ENCODE measurements at places on chromosomes 7 and 10.

DNA sequence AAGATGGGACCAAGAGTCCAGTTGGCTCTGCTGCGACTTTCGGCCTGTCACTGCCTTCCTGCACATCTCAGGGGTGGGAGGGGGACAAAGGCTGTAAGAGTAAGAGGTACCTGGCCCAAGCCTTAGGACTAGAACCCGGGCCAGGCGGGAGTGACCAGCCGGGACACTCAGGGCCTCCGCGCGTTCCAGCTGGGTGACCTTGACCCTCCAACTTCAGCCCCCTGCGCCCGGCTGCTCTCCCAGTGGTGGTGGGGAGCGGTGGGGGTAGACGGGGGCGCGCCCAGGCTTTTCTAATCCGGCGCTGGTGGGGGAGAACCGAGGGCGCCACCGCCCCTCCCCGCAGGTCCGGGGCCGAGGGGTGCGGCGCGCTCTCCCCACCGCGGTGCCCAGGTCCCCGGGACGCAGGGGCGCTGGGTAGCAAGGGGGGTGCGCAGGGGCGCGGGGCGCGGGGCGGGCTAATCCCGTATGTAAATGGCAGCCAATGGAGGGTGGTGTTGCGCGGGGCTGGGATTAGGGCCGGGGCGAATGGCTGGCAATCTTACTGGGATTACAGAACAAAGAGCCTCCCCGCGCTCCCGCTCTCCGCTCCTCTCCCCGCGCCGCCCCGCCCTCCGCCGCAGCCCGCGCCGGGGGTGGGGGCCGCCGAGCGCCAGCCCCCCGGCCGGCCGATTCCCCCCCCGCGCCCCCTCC is at the start of gene GTF2IRD1:
Gene GTF2IRD1 (plus strand): TSS at position 585 of the 690 bp plus-strand sequence. CDS start 54,175 bp downstream, outside the sequence.
- no peak for DNase-seq

DNA sequence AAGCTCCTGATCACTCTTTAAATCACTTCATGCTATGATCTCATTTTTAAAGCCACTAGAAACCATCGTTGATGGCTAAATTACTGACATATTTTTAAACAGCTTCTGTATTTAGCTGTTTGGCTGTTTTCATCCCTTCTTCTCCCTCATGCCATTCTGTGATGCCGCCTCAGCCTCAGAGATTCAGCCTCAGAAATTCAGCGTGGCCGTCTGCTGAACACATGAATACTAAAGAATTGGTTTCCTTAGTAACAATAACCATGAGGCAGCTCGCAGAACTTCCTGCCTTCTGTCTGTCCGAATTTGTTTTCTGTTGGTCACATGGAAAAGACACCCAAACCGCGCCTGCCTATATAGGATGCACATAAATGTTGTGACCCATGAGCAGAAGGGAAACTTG is 31.0 kb upstream of the FZD1 start:
- DNase-seq, result no peak

- no peak for DNase-seq
Measured at GRCh38 chr10:30270247-30270646, 78.8 kb downstream of the MTPAP start.

DNA sequence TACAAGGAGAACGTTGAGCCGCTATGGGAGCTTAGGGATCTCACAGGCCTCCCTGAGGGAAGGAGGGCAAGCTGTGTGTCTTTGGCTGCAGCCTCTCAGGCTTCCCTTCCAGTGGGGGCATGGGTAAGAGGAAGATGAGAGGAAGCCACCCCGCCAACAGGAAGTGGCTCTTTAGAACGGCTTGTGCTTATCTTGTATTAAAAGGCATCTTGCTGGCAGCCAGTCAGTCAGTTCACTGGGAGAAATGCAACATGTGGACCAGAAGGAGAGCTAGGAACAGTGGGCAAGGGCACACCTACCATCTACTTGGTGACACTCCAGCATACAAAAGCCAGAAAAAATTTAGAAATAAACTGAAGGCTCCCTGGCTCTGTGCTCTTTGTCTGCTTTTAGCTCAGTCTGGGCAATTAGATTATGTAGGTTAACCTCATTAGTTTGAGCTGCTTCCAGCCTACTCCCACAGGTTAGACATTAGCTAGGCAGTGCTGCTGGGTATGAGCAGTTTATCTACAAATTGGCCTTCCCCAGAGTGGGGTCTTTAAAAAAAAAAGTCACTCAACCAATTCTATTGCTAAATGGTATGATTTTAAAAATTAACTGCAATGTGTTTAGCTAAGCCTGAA is 595.9 kb downstream of the KCNMA1 start:
- DNase-seq, result no peak

DNA sequence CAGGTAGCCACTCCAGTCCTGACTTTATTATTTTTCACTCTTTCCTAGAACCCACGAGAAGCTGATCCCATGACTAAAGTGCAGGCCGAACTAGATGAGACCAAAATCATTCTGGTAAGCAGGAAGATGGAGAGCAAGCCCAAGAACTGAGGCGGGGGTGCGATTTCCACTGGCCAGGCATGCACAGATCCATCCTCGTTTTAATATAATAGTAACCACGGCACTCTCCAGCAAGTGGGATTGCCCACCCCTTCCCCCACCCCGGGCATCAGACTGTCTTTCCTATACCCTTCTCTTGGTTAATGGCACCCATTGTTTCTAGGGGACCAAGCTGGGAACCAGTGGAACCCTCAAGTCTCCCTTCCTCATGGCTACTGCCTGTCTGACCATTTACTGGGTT is 7.3 kb downstream of the YKT6 start:
- no peak for DNase-seq

DNA sequence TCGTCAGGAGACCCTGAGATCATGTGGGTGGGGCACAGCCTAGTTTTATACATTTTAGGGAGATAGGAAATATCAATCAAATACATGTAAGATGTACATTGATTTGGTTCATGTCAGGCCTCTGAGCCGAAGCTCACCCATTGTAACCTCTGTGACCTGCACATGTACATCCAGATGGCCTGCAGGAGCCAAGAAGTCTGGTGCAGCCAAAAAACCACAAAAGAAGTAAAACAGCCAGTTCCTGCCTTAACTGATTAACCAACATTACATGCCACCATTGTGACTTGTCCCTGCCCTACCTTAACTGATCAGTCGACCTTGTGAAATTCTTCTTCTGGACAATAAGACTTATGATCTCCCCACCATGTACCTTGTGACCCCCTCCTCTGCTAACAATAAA is 16.0 kb upstream of the LRRC61 start:
- no peak for DNase-seq

DNA sequence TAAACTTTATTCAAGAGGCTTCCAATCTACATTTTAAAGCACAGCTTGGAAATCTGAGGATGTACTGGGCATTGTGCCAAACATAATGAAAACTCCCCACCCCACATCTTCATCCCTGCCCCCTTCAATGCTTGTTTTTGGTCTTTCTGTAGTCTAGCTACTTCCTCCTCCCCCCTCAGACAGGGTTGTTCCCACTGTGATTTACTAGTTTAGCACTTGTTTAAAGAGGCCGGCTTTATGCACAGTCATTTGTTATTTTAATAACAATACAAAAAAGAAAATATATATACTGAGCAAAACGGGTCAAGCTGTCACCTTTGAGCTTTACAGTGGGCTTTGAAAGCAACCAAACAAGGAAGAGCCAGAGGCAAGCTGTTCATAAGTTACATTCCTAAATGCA is 132.6 kb downstream of the CHRM2 start:
- DNase-seq, result no peak

- DNase-seq, result no peak
Measured at GRCh38 chr10:51501396-51501795, 198.0 kb downstream of the CSTF2T start.

- no peak for DNase-seq
Measured at GRCh38 chr10:124953421-124953820, 11.5 kb downstream of the ZRANB1 start.

- no peak for DNase-seq
Measured at GRCh38 chr10:86655596-86655995, 1.2 kb downstream of the OPN4 start.

GRCh38 chr7:66379542-66380160 is 174.5 kb downstream of the TPST1 start:
- no peak for DNase-seq

GRCh38 chr7:154848464-154848863 is 154.5 kb downstream of the PAXIP1 start:
- no peak for DNase-seq

GRCh38 chr7:37074370-37074769 is 350.1 kb upstream of the AOAH start:
- no peak for DNase-seq

DNA sequence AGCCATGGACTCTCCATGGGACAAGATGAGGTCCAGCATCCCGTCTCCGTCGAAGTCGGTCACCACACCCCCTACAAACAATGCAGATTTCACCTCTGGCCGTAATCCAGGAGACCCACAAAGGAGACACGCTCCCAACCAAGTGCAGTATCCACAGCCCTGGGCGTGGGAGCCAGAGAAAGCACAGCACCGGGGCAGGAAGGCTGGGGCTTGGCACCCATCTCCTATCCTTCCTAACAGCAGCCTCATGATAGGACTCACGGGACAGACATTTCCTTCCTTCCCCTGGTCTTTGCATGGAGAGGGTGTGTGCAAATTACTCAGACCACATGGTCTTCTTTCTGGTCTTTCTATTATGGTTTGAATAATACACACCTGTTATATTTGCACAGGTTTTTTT is 46.3 kb downstream of the GOLGA7B start:
- DNase-seq, result no peak

DNA sequence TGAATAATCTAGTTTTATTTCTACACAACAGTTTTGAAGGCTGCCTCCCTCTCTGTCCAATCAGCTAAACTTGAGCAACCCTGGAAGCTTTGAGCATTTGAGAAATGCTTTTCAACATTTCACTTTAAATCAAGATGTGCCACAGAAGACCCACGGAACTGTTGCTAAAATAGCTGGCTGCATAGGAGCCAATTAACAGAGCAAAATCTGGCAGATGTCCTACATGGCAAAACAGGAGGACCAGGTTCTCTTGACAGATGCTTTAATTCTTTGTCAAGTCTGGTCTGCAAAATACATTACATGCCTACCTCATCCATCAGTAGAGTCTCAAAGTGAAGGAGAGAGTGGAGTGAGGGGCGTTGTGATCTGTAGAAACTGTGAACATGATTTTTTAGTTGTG is 185.9 kb downstream of the DPY19L1 start:
- no peak for DNase-seq

- no peak for DNase-seq
Measured at GRCh38 chr7:152338561-152338960, 97.2 kb downstream of the KMT2C start.

- no peak for DNase-seq
Measured at GRCh38 chr10:130659528-130659927, 523.3 kb downstream of the GLRX3 start.

Measured in stimulated activated CD4-positive, alpha-beta T cell treated with anti-CD3 and anti-CD28 coated beads, Interleukin-1b, Interleukin-23, amount 100 ng/mL, for 1 hour (primary cell).